ENCODE measurements at places on chromosomes 3 and 15.

DNA sequence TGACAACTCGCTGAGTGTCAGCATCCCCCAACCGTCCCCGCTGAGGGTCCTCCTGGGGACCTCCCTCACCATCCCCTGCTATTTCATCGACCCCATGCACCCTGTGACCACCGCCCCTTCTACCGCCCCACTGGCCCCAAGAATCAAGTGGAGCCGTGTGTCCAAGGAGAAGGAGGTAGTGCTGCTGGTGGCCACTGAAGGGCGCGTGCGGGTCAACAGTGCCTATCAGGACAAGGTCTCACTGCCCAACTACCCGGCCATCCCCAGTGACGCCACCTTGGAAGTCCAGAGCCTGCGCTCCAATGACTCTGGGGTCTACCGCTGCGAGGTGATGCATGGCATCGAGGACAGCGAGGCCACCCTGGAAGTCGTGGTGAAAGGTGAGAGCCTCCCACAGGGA is 35.4 kb downstream of the ACAN start:
- no peak for DNase-seq

DNA sequence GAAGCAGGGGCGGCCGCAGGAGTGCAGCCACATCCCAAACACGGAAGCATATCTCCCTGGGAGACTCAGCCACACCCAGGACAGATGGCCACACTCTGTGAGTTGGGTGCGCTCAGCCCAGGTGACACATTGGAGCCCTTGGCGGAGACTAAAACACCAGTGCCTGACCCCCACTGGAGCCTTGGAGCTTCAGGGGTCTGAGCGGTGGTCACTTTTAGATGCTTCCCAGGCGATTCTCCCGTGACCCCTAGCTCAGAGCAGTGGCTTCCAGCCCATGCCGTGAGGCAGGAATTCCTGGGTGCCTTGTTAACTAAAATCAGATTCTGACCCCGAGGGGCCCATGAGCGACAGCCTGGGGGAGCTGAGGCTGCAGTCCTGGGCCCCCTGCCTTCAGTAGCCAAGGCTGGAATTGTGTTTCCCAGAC is 54.5 kb downstream of the PLXNA1 start:
- DNase-seq, result no peak

DNA sequence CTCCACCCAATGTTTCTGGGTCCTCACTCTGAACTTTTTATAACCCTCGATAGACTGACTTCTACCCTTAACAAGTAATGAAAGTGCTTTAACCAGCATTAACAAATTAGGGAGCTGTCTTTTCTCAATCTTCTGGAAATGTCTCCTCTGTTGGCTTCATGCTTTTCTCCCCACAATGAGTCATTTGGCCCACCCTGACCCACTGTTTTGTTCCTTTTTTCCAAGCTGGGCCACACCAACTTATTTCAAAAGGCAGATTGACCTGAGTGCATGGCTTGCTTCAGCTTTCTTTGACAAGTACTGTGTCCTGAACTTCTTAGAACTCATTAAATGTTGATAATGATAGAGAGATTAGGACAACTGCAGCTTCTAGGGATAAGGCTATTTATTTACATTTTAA is 199.6 kb upstream of the SEMA6D start:
- no peak for DNase-seq

DNA sequence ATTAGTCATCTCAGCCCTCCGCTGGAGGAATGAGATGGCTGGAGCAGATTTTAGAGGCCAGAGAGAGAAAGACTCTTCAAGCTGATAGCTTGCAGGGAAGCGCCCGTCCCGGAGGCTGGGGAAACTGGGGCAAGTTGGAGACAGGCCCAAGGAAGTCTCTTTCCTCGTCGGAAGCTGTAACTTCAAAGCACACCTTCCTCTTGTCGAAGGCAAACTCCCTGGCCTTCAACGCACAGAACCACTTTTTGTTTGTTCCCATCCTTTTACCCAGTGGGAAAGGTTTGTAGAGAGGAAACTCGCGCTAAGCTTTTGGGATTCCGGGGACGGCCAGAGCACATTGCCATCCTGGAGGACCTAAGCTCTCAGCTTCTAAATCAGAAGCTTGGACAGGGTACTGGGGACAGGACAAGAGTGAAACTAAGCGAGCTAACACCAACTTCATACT is 900 bp upstream of the EOMES start:
- DNase-seq, result no peak

- DNase-seq, result no peak
Measured at GRCh38 chr3:115913069-115913686, 289.9 kb downstream of the GAP43 start.

DNA sequence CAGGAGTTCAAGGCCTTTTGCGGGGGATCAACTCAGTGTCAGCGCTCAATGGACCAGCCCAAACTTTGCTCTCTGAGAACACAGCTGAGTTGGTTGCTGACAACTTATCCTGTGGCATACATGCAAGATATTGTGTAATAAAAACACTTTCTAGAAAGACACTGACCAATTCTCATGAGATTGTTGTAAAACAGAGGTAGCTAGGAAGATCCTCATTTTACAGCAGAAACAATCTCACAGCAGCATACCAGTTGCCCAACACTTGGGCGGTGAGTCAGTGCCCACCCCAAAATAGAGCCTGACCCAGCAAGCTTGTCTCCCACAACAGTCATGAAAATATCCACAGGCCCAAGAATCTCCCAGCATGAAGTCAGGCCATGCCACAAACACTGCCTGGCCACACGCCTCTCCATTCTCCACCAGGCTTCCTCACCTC is 18.2 kb downstream of the KLHL6 start:
- peak; percentile 29 for DNase-seq

GRCh38 chr3:165056510-165056909 is 21.8 kb downstream of the SI start:
- DNase-seq, result no peak

- no peak for DNase-seq
Measured at GRCh38 chr3:71916747-71917369, 131.9 kb upstream of the PROK2 start.

- peak; percentile 86 for DNase-seq
Measured at GRCh38 chr3:147391781-147392624, 14.3 kb downstream of the ZIC4 start.

GRCh38 chr3:129827765-129828164 is 65.7 kb downstream of the TMCC1 start:
- DNase-seq, result no peak

DNA sequence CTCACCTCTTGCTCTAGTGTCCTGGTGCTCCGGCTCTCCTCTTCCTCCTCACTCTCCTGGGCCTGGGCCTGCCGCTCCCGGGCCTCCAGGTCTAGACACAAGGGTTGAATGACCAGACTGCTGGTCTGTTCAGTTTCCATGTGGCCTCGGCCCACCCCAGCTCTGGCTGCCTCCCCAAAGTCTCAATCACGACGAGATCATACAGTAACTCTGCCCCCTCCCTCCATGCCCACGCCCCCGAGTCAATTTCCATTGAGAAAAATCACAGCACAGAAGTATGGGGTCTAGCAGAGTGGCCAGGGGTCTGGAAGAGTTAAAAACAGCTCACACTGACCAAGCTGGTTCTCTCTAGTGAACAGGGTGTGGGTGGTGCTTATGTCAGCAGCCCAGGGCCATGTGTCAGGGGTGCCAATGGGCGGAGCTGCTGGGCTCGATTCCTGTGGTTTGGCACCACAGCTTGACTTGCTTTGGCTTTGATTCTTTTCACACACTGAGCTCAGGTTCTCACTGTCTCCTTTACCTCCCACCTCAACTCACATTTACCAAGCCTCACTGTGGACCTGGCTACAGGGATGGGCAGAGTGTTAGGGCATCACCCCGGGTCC is 6.9 kb downstream of the C15orf62 start:
- DNase-seq, result no peak
